NCI-H460 (cell line): ENCODE measurements at places on chromosomes 1 and 21.

DNA sequence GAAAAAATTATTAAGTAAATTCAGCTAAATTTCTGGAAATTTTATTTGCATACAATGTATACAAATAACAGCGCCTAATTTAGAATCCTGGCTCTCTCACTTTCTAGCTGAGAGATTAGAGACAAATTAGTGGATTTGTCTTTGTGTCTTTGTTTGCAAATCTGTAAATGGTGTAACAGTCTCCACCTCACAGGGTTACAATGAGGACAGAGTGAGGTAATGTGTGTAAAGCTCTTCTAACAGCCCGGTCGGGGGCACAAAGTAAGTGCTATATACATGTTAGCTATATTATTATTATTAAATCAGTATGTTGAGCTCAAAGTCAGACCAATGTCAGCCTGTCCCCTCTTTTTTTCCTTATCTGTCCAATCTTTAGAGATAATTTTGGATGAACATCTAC, 5.0 kb upstream of the ADAMTSL4 start:
- no peak for DNase-seq

DNA sequence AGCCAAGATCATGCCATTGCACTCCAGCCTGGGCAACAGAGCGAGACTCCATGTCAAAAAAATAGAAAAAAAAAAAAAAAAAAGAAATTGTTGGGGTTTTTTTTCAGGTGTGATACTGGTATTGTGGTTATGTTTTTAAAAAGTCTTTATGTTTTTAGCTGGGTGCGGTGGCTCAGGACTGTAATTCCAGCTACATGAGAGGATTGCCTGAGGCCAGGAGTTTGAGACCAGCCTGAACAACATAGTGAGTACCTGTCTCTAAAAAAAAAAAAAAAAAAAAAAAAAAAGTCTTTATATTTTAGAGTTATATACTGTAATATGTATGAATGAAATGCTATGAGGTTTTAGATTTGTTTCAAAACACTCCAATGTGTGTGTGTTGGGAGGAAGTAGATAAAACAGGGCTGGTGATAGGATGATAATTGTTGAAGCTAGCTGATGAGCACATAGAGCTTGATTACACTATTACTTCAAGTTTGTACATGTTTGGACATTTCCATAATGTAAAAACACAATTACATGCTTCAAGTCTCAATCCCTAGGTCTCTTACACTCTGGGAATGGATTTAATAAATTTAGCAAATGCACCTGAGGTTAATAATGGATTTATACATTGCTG, 30.2 kb upstream of the ATP5PO start:
- no peak for DNase-seq

- no peak for DNase-seq
Measured at GRCh38 chr1:108575375-108575774, 15.5 kb downstream of the EEIG2 start.

DNA sequence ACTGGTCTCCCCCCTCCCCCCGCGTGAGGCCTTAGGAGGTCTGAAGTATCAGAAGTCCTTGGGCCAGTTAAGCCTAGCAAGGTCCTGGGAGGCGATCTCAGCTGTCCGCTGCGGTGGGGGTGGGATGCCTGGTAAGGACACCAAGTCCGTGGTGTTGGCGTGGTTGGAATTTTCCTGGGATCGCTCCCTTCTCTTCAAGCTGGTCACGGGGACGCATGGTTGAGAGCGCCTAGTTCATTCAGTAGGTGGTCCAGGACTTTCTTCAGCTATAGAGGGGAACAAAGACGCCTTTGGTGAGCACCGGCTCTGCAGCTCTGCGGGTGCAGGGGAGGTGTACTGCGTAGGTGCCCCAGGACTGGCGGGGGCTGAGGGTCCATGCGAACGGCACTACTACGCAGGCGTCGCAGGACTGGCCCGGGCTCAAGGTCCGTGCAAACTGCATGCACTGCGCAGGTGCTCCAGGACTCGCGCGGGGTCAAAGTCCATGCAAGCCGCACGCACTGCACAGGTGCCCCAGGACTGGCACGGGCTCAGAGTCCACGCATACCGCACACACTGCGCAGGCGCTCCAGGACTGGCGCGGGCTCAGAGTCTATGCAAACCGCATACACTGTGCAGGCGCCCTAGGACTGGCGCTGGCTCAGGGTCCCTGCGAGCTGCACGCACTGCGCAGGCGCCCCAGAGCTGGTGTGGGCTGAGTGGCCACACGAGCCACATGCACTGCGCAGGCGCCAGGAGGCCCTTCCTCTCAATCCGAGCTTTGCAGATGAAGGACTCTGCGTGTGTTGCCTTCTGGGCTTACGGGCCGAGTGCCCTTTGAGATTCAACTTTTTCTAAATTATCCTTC, 36.6 kb upstream of the HMGN1 start:
- DNase-seq = peak; percentile 32

GRCh38 chr1:99282536-99282935, 18.2 kb downstream of the PLPPR4 start:
- DNase-seq = no peak

GRCh38 chr1:167033646-167034045, 44.6 kb downstream of the MAEL start:
- no peak for DNase-seq

- DNase-seq = no peak
Measured at GRCh38 chr1:239879321-239880170, 212.1 kb upstream of the FMN2 start.

GRCh38 chr1:45155423-45155822, 51.0 kb downstream of the ZSWIM5 start:
- DNase-seq = no peak

GRCh38 chr1:229040630-229041358, 230.1 kb upstream of the RAB4A start:
- no peak for DNase-seq

DNA sequence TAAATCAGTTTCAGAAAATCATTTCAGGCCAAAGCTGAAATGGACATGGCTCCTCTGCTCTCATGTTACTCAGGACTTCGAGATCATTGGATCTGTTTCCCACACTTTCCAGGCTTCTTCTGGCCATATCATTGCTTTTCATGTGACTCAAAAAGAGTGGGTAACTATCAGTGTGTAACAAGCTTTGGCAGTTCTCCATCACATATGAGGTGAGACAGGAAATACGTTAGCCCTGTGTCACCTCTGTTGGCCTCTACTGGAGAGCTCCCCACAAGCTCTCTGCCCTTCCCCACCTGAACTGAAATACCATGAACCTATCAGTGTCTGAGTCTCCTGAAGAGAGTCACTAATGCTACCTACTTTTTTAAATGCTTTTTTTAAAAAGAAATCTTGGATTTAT, 128.2 kb downstream of the LBR start:
- no peak for DNase-seq

- DNase-seq = no peak
Measured at GRCh38 chr1:17272646-17273045, 23.7 kb downstream of the PADI3 start.

- DNase-seq = no peak
Measured at GRCh38 chr1:18422954-18423353, 57.8 kb upstream of the KLHDC7A start.

DNA sequence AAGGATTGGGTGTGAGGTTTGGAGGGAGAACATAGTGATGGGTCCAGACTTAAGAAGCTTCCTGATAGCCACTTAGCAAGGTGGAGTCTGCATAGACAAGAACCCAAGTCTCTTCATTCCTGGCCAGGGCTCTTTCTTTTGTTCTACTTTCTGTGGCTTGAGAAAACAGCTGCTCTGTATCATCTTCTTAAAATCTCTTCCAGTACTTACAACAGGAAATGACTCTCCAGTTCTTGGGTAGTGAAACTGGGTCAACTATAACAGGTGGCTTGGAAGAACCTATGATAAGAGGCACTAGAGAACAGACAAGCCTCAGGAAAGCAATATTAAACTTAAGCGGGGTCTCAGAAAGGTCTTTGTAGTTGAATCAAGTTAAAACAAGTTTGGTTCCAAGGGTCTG, 148.1 kb upstream of the USP24 start:
- DNase-seq = no peak

DNA sequence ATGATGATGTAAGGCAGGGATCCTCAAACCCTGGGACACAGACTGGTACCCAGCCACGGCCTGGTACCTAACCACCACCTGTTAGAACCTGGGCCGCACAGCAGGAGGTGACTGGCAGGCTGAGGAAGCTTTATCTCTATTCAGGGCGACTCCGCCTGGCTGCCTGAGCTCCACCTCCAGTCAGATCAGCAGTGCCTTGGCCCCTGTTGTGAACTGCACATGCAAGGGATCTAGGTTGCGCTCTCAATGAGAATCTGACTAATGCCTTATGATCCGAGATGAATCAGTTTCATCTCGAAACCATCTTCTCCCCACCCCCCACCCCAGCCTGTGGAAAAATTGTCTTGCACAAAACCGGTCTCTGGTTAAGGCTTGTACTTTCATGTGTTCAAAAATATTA, 4.2 kb downstream of the RNPC3 start:
- no peak for DNase-seq

GRCh38 chr1:212188599-212189351, 96.4 kb upstream of the PPP2R5A start:
- DNase-seq = no peak

DNA sequence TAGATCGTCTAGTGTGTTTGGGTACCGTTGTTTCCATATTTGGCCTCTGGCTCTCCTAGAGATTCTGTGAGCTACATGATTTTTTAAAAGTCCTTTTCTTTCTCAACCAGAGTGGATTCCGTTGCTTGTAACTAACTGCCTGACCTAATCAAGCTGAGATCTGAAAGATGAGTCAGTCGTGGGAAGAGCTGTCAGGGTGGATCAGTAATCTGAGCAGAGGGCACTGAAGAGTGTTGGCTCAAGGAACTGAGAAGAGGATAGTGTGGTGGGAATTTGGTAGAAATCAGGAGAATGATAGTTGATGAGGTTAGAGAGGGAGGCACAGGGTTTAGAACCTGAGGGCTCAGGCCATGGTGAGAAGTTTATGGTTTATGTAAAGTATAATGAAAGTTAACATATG, 52.2 kb downstream of the TRAF5 start:
- DNase-seq = no peak

DNA sequence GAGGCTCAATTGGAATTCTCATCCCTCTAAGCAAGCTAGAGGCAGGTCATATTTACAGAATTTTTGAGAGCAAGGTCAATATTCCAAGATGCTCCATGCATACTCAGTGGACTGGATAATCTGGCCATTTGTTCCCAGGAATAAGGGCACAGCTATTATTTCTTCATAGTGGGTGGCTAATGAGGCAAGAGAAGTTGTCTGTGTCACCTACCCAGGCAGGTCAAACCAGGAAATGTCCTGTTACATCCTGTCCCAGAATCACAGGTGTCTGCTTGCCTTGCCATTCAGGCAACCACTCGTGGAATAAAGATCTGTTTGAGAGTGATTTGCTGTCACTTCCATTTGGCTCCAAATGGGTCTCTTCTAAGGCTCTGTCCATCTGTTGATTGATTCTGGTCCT, 85.2 kb upstream of the ZP4 start:
- DNase-seq = no peak

DNA sequence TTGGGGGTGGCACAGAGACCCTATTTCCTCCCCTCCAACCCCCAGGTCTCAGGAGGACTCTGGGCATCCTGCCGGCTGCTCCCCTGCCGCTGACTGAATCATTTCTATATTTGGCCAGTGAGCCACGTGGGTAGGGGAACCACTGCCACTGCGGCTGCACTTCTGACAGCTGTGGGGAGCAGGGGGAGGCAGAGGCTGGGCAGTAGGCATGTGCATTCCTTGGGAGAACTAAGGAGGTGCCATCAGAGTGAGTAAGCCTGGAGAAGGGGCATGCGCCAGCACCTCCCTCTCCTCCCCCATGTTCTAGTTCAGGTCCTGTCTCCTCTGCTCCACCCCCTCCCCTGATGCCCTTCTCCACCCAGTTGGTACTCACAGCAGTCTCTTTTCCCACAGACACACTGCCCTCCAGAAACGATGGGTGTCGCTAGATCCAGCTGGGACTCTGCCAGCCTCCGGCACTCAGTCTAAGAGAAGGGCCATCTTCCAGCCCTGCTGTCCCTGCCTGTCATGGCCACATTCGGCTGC, 12.0 kb downstream of the PPFIA4 start:
- DNase-seq = no peak

GRCh38 chr1:52368383-52369172, 2.6 kb upstream of the CC2D1B start:
- peak; percentile 33 for DNase-seq

DNA sequence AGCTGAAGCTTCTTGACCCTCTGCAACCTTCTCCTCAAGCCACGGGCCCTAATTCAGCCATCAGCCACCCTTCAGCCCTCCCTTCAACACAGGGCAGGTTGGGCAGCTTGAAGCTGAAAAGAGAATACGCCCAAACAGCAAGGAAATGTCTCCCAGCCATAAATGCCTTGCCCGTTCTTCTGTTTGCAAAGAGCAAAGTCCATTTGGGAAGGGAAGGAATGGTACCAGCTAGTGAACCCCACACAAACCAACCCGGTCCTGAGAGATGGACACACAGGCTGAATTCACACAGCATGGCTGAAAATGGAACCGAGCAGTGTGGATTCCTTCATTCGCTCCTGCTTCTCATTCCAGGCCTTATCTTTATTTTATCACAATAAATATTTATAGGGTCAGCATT, 11.5 kb downstream of the PLEKHA6 start:
- DNase-seq = no peak

- DNase-seq = no peak
Measured at GRCh38 chr1:235595079-235595478, 54.5 kb downstream of the GNG4 start.

DNA sequence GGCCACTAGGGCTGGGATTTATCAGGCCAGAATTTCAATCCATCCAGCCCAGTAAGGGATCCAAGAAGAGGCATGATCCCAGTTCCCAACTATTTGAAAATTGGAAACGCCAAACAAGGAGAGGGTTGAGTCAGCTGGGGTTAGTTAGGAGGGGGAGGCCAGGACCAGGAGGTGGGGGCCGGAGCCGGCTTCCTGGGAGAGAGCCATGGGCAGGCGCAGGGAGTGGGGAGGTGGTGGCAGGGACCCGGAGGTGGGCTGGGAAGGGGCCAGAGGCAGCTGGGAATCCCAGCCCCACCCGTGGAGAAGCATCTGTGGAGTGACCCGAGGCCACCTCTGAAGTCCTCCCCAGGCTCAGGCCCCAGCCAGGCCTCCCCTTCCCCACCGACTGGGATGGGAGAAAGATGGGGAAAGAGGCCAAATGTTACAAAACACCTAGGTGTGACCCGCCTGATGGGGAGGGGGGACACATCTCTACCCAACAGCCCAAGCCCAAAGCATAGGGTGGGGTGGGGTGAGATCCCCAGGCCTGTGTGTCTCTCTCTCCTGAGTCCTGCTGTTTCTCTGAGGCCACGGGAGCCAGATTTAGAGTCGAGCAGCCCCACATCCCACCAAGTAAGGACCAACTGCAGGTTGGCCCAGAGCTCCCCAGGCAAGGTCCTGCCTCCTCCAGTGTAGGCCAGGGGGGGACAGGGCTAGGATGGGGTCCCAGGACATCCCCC, 10.1 kb downstream of the HSPG2 start:
- DNase-seq = no peak

GRCh38 chr1:94093396-94093795, 27.6 kb downstream of the ABCA4 start:
- no peak for DNase-seq

- no peak for DNase-seq
Measured at GRCh38 chr1:1947493-1947892, 28.4 kb upstream of the TMEM52 start.
